ENCODE measurements at places on chromosomes 16 and 17.
A peak's percentile ranks its signal among the peaks of the same experiment; 100 is the strongest.

GRCh38 chr16:30637944-30638343, 12.8 kb upstream of the PRR14 start:
- peak; percentile 33 for DNase-seq

DNA sequence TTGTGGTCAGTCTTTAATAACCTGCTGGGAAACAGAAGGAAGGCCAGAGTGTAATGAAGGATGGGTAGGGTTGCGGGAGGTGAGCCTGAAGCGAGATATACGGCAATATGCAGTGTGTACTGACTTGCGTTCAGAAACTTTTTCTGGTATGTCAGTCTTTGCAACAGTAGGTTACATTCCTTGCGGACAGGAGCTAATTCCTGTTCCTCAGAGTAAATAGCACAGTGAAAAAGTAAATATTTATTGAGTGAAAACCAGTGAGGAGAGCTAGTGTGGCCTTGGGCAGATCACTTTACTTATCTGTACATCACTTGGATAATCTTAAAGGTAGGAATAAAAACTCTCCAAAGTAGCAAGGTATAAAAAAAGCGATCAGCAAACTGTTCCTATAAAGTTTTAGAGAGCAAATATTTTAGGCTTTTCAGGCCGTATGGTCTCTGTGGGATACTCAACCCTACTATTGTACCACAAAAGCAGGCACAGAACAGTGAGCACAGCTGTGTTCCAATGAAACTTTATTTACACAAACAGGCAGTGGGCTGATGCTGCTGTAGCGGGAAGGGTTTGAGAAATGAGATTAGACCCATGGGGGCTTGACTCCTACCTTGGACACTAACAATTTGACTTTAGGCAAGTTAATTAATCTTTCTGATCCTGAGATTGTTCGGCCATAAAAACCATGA, 348.0 kb downstream of the UTP18 start:
- DNase-seq, result no peak

DNA sequence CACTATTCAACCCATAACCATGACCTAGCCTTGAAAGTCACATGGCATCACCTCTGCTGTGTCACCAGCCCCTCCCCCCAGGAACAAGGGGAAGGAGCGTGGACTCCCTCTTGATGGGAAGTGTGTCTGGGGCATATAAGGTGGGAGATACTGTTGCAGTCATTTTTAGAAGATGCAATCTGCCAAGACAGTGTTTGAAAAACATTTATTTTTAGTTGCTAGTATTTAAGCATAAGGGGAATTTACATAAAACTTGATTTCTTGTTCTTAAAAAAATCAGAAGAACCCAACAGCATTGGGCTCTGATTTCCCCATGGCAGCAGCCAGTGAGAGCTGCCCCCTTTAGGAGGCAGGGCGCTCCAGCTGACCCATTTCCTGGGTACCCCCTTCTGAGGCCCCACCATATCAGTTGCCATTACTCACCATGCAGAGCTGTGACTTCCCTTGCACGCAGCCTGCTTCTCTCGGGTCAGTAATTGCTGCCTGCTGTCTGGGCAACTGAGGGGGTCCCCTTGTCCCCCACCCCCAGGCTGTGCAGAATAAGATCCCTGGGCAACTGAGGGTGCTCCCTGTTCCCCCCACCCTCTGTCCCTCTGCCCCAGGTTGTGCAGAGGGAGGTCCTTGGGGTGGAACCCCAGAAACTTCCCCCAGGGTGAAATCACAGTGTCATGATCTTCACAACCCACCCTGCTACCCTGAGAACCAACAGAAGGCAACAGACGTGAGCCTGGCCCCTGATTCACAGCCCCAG, 11.8 kb upstream of the CDC42EP4 start:
- DNase-seq, result no peak

- no peak for DNase-seq
Observed at GRCh38 chr16:11234884-11235702, 20.9 kb downstream of the SOCS1 start.
